ENCODE measurements at places on chromosomes 1 and 21. TPM values are rescaled to one million over a fixed set of nuclear protein-coding genes. Genes with fewer than 3 reads are reported as not detected.

- DNase-seq: no peak
These were observed 43.4 kb downstream of the COL18A1 start for GRCh38 chr21:45448283-45448809.

DNA sequence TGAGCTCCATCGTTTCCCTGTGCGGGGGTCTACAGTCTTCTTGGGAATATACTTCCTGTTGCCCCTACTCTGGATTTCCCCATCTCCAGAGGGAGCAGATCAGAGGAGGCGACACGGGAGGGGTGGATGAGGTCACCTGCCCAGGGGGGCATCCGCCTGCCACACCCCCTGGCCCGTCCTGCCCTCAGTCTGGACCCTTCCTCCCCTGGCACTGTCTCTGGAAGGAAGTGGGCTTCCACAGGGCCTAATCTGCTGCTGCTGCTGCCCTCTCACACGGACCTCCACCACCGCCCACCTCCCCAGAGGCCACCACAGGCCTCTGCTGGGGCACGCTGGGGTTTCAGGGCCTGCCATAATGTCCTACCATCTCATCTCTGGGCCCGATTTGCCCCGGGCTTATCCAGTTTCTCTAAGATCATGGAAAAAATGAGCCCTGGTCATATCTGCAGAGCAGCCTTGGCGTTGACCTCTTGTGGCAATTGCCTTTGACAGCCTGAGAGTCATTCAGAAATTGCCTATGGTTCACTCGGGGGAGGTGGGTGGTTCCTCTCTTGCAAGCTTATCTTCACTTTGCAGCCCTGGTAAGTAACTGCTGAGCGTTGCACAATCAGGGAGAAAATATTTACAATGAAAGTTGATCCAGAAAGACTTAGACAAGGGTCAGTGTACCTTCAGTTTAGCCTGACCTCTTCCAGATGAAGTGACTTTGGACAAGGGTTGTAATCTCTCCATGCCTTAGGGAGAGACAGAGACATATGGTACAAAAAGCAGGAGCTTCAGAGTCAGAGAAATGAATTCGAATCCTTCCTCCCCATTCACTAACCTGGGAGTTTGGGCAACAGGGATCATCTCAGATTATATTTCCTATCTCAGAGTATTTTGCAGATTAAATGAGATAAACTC, 252.4 kb downstream of the TOMM20 start:
- peak; percentile 34 for DNase-seq

DNA sequence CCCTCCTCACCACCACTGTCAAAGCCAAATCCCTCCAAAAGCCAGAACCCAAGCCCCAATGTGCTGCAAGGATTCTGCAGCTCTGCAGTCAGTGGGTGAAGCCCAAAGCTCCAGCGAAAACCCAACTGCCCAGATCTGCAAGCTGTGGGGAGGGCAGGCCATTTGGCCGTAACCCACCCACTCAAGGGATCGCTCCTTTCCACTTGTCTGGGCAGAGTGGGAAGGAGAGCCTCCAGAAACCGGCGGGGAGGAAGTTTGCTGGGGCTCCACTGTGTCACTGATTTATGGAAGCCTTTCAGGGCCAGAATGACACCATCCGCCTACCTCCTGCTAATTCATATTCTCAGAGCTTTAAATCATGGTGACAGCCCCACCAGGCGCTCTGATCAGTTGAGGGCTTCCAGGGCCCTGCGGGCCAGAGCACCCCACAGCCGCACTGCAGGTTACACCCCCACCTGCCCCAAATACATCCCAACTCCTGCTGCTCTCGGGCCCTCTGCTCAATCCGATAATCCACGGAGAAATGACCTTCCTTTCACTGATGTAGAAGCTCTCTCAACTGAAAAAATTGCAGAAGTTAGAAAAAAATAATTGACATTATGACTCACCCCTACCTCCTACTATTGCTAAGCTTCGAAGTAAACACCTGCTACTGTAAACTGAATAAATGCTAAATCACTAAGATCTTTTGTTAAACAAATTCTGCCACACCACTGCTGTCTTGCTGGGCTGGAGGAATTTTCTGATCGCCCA, 40.6 kb upstream of the RAB4A start:
- DNase-seq: no peak

The TTF2 gene
- 21.0 TPM for total RNA-seq

- DNase-seq: no peak
These were observed 40.8 kb downstream of the CDCP2 start for GRCh38 chr1:54112027-54112426.

DNA sequence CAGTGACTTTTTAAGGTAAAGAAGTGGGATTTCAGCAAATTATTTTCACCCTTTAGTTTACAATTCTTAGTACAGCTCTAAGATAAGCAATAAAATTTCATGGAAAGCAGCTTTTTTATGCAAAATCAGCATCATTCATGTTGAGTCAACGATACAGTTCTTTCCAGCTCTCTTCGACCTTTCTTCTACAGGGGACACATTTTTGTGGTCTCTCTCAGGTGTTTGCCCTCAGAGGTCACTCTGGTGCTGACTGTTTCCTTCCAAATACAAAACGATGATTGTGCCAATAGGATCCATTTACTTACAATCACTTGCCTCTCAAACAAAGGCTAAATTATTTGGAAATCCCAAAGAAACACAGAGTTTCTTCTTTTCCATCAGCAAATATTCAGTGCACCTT, 51.0 kb downstream of the PSMG1 start:
- DNase-seq: no peak

DNA sequence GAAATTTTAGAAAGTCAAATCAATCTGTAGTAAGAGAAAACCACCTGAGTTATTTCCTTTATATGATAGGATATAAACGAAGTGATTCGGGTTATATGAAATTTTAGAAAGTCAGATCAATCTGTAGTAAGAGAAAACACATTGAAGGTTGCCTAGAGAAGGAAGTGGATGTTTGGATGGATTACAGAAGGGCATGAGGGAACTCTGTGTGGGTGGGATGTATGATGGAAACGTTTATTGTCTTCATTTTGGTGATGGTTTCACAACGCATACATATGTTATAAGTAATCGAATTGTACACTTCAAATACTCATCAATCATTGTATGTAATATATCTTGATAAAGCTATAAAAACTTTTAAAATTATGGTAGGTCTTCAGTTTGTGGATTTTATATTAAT, 5.1 kb downstream of the CR1 start:
- DNase-seq: no peak

The HCRTR1 gene
- 0.14 TPM for total RNA-seq

- DNase-seq: peak; percentile 73
These were observed 58.8 kb upstream of the SPATA6 start for GRCh38 chr1:48530727-48531351.

The FAM72C gene
- 0.09 TPM for total RNA-seq

GRCh38 chr1:98034505-98034904, 113.7 kb upstream of the DPYD start:
- DNase-seq: no peak

- no peak for DNase-seq
These were observed 39.1 kb downstream of the DISC1 start for GRCh38 chr1:231665726-231666125.

The HSD3B1 gene
- total RNA-seq: not detected

- DNase-seq: no peak
These were observed 21.6 kb upstream of the SLC22A15 start for GRCh38 chr1:115954684-115955083.

- no peak for DNase-seq
These were observed 223.1 kb upstream of the TMEM51 start for GRCh38 chr1:14930247-14930965.

GRCh38 chr1:82225421-82226185, 424.9 kb downstream of the ADGRL2 start:
- peak; percentile 65 for DNase-seq

The AMY2A gene
- total RNA-seq: 0.71 TPM

- no peak for DNase-seq
These were observed 98.4 kb upstream of the TNR start for GRCh38 chr1:175841738-175842187.
